ENCODE measurements at places on chromosomes 7 and 10.

GRCh38 chr7:129949292-129950133 is 3.2 kb downstream of the UBE2H start:
- no peak for DNase-seq

GRCh38 chr10:97058521-97058920 is 127.2 kb downstream of the SLIT1 start:
- DNase-seq, result no peak

- no peak for DNase-seq
These were observed 232.8 kb upstream of the NPSR1 start for GRCh38 chr7:34425194-34425593.

GRCh38 chr7:51727441-51727840 is 410.8 kb upstream of the COBL start:
- no peak for DNase-seq

DNA sequence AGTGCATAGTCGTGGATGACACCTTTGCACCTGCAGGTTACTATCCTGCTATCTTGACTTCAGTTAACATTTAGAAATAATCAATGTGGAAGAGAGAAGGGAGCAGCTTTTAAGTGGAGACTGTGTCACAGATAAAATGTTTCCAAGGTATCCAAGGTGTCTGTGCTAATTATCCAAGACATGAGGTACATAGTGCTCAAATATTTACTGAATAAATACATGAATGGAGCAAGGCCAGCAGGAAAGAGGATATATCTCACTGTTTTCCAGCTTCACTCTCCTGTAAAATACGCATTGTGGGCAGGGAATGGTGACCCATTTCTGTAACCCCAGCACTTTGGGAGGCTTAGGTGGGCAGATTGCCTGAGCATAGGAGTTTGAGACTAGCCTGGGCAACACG is 552.4 kb downstream of the PHTF2 start:
- DNase-seq, result no peak

- DNase-seq, result no peak
These were observed 94.1 kb downstream of the HBP1 start for GRCh38 chr7:107262857-107263256.

GRCh38 chr10:103666087-103666761 is 172.7 kb downstream of the NEURL1 start:
- DNase-seq, result no peak

- DNase-seq, result no peak
These were observed 20.0 kb downstream of the SH3PXD2A start for GRCh38 chr10:103835096-103836050.
